ENCODE measurements at places on chromosomes 2 and 18.

GRCh38 chr2:119575439-119575838 is 31.2 kb downstream of the CFAP221 start:
- no peak for DNase-seq

GRCh38 chr18:34158881-34159690 is 65.6 kb downstream of the NOL4 start:
- no peak for DNase-seq

DNA sequence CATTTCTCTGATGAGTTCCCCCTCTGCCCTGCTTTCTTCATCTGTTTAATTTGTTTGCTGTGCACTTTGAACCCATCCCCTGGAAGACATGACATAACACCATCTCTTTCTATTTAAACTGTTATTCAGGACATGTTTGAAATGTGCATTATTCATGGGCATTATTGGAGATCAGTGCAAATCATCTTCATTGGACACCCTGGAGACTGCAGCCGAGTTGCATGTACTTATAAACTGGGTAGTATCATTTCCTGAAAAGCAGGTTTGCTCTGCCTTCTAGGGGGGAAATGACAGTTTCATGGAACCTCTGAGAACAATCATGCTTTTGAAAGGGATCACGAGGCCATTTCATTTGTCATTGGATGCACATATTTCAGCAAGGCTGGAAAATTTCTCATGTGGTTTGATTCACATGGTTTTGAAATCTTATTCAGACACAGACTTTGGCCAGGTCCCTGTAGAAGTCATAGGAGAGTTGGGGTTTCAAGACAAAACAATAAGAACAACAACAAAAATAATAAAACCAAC is 462.8 kb upstream of the MEX3C start:
- no peak for DNase-seq

- DNase-seq, result no peak
These were observed 24.9 kb downstream of the FHL2 start for GRCh38 chr2:105373895-105374401.

DNA sequence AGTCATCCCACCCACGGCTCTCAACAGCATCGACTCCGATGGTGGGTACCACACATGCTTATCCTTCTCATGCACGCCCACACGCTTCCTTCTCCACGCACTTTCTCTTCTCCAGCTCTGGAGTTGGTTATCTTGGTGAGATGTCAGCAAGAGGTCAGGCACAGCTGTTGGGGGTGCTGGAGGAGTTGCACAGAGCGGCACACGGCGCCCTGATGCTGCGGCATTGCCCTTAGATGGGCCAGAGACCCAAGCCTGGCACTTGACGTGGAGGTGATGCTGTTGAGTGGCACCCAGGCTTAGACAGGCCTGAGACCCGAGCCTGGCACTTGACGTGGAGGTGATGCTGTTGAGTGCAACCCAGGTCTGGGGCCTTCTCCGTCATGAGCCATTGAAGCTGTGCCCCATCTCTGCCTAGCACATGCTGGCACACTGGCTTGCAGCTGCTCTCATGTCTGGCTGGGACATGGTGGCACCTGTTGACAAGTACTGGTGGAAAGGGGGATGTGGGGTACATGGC is 83.2 kb downstream of the DGKD start:
- no peak for DNase-seq

GRCh38 chr2:64283006-64283570 is 138.9 kb upstream of the PELI1 start:
- DNase-seq, result no peak

- no peak for DNase-seq
These were observed 95.4 kb downstream of the CDK15 start for GRCh38 chr2:201901786-201902185.

GRCh38 chr18:5238371-5238976 is 41.4 kb upstream of the AKAIN1 start:
- peak; percentile 20 for DNase-seq

- DNase-seq, result no peak
These were observed 797.4 kb downstream of the SUCLG1 start for GRCh38 chr2:83661711-83662110.

- no peak for DNase-seq
These were observed 18.1 kb downstream of the CALCRL start for GRCh38 chr2:187429989-187430388.

- DNase-seq, result no peak
These were observed 139.9 kb upstream of the MEX3C start for GRCh38 chr18:51337406-51337805.

DNA sequence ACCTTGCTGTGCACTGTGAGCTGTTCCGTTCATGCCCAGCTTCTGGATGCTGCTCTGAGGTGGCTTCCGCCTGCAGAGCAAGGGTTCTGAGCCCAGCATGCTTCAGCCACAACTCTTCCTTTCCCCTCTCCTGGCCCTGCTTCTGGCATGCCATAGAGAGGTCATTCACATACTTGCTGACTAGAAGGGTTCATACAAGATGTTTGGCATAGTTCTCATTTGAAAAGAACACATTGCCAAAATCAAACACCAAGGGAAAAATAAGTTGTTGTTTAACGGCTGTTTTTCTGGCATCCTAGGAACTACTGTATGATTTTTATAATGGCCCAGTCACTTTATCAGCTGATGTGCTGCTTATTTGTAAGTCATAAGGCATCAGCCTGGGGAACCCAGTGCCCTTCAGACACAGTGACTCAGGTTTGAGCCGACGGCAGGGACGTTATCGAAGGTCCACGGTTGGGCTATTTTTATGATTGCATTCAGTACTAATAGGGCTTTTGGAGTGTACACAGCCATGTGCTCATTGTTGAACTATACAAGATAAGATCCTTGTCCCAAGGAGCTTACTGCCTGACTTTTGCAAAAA is 53.9 kb upstream of the CTAGE1 start:
- peak; percentile 17 for DNase-seq

- DNase-seq, result no peak
These were observed 109.7 kb downstream of the TFCP2L1 start for GRCh38 chr2:121175326-121175725.

- no peak for DNase-seq
These were observed 104.7 kb upstream of the MYO3B start for GRCh38 chr2:170073288-170073687.

DNA sequence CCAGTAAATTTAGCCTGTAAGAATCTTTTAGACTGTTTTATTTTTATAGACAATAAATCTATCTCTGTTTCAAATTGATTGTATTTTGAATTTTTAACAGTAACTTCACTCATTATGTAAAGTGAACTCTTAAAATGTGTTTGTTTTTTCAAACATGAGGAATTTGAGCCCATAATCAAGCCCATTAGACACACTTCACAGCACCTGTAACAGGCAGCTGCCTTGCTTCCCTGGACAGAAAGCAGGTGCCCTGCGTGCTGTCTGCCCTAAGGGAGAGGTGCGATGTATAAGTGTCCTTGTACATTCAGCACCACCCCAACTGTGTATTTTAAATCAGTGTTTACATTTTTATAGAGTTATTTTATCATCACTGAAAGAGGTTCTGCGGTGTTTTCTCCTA is 186.5 kb upstream of the TPO start:
- DNase-seq, result no peak

- no peak for DNase-seq
These were observed 1.1 kb downstream of the PRKRA start for GRCh38 chr2:178449700-178450523.

DNA sequence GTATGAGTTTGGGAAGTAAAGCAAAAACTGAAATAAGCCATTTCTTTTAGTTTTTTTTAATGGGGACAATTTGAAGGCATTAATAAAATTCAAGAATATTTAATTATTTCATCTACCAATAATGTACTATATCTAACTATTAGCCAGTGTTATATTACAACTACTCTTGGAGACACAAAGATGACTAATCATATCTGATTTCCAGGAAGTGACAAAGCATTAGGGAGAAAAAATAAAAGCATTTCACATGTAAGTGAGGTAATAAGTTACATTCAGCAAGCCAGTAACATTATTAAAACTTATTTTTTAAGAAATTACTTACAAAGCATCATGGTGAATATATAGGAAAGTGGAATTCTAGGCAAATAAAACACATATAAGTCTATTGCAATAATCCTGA is 781.3 kb upstream of the NRXN1 start:
- no peak for DNase-seq

DNA sequence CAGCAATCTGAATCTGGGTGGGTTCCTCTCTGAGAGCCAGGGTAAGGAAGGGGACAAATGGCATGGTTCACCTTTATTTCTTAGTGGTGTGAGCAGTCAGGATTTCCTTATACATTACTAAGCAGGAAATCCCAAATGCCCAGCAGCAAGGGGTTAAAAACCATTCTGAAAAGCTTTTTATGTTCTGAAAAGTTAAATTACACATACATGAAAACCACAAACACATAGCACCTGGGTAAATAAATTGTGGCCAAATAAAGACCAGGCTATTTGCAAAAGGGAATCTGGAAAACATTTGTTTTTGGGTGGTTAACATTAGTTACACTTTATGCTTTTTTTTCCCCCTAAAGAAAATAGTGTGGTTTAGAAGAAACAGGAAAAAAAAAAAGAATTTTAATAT is 156.1 kb downstream of the AGPS start:
- no peak for DNase-seq

- no peak for DNase-seq
These were observed 1.9 kb downstream of the CDH20 start for GRCh38 chr18:61334951-61335683.

- no peak for DNase-seq
These were observed 33.3 kb upstream of the PAX3 start for GRCh38 chr2:222332116-222332515.

DNA sequence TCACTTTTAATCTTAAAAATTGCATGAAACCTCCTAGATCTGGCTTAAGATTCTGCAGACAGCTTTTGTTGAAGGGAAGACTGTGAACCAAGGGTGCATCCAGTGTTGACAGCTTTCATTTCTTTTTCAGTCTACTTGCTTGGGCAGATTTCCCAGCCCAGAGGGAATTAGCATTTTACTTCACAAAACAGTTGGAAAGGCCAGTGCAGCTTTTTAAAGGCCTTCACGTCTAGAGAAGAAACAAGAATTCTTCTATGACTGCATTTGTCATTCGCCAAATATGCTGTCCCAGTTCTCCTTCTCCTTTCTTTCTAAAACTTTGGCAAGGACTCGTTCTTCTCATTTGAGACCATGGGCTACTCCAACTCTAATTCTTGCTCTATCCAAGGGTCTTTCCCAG is 17.4 kb downstream of the NTSR2 start:
- no peak for DNase-seq

- no peak for DNase-seq
These were observed 739.4 kb upstream of the CHAC2 start for GRCh38 chr2:53028225-53028624.

DNA sequence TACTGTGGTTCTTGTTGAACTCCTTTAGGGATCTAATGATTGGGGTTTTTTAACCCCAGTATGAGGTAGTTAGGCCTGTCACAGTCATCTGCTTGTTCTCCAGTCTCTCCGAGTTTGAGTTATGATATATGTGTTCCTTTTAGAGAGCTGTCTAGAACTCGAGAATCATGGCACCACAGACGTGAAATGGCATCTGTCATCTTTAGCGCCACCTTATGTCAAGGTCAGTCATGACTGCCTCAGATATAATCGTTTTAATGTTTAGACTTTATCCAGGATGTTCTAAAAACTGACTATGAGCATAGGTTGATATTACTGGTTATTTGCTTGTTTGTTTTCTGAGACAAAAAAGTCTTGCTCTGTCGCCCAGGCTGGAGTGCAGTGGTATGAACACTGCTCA is 112.2 kb downstream of the CEP192 start:
- DNase-seq, result no peak

Data from T1000 (cell line).